CD4-positive, alpha-beta memory T cell (primary cell): ENCODE measurements at places on chromosomes 12 and 14.
A peak's percentile ranks its signal among the peaks of the same experiment; 100 is the strongest.

- DNase-seq = no peak
These were observed 52.4 kb downstream of the CCDC91 start for GRCh38 chr12:28242496-28243309.

GRCh38 chr12:132592282-132592970 is 18.0 kb downstream of the LRCOL1 start:
- DNase-seq = no peak

DNA sequence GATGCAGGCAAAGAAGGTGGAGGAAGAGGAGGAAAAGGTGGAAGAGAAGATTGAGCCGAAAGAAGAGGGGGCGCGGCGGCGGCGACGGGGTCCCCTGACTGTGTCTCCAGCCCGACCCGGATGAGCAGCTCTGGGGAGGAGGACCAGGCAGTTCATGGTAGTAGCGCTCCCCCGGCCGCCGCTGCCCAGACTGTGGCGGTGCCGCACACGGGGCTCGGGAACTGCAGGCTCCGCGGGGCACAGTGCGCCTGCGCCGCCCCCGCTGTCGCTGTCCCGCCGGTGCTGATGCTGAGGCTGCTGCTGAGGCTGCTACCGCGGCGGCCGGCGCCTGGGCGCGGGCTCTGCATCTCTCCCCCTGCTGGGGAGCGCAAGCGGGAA is at the start of gene KCNH5:
Gene KCNH5 (minus strand): TSS at position 225 of the 378 bp plus-strand sequence. CDS start 272 bp downstream, outside the sequence.
- no peak for DNase-seq

DNA sequence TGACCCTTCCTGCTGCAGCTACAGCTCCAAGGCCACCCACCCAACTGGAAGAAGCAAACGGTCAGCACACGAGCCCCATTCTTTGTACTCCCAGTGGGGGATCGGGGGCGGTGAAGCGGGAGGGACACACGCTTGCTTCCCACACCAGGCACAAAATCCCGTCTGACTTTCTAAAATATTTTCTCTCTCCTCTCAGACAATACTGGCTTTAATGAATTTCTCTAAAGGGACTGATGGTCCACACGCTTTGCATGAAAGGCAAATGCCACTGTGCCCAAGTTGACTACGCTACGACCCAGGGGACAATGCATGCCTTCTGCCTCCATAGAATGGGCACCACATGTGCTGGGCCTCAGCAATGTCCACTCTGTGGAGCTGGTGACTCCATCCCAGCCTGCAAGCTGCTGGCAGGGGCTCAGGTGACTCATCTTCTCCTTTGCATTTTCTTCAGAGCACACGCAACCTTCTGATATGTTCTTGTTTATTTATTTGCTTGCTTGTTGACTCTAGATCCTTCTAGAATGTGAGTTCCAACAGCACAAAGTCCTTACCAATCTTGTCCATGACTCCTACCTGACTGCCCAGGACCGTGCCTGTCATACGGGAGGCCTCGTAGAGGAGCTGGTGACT is 15.6 kb downstream of the SYNE3 start:
- no peak for DNase-seq

DNA sequence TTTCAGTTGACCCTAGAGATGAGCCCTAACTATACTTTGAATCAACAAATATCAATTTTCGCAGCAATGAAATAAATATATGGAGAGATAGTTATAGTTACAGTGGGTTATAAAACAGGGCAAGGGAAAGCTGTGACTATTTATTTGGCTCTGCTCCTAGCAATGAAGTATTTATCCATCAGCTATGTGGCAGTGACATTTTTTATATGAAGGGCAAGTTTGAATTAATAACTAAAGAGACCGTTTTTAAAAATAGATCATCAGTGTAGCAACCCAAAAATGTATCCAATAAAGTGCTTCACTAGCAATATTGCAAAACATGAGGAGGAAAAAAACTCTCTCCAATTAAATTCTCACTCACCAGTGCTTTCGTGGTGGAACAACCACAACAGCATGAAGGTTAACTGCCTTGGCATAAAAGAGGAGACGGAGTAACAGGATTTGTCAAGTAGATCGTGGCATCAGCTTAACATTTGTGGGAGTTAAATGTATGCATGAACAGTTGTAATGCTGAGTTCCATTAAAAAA is 58.1 kb upstream of the NUDT4 start:
- no peak for DNase-seq

GRCh38 chr12:14999695-15000365 is 27.0 kb downstream of the PDE6H start:
- DNase-seq = no peak

GRCh38 chr14:105086833-105087307 is 21.6 kb upstream of the GPR132 start:
- peak; percentile 84 for DNase-seq

GRCh38 chr14:104392396-104393198 is 187.0 kb upstream of the C14orf180 start:
- DNase-seq = no peak

DNA sequence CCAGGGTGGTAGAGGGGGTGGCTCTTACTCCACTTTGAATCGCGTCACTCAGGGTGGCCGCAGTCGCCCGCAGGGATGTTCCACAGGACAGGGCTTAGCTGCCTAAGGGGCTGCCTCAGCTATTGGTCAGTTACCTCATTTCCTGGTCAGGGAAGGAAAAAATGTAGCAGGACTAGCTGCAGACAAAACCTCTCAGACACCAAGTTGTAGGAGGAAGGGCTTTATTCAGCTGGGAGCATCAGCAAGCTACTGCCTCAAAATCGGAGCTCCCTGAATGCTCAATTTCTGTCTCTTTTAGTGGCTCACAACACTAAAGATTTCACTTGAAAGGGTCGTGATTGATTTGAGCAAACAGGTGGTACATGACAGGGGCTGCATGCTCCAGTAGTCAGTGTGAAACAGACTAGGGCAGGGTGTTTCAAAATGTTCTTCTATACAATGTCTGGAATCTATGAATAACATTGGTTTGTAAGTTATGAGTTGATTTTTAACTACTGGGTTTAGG is 6.4 kb upstream of the CLEC6A start:
- no peak for DNase-seq

- no peak for DNase-seq
These were observed 126.0 kb downstream of the ZFP36L1 start for GRCh38 chr14:68666899-68667298.

DNA sequence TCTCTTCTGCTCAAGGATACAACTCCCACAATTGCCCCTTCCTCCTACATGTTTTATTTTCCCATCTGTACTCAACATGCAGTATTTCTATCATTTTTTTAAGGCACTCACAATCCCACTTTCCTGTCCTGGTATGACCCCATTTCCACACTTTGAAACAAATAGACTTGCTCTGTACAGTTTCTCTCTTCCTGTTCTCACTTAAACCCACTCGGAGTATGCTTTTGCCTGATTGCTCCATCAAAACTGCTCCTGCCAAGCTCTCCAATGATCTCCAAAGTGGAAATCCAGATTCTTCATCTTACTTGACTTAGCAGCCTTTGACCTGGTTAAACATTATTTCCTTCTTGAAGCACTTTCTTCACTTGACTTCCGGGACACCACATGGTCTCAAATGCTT is 384.5 kb downstream of the SEC23A start:
- no peak for DNase-seq

DNA sequence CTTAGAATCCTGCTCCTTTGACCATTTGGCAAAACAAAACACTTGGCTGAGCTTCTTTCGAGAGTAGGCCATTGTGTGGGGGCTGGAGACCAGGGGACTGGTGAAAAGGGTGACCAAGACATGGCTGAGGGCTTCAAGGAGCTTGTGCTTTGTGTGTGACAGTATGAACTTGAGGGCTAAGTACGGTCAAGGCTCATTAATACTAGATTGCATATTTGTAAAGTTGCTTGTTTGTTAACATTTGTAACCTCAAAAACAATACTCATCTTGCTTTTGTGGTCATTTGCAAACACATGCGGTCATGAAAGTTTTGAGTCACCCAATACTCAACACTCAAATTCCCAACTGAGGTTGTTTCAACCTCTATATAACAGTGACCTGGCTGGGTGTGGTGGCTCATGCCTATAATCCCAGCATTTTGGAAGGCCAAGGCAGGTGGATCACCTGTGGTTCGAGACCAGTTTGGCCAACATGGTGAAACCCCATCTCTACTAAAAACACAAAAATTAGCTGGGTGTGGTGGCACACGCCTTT is 42.5 kb downstream of the ZFYVE26 start:
- no peak for DNase-seq

DNA sequence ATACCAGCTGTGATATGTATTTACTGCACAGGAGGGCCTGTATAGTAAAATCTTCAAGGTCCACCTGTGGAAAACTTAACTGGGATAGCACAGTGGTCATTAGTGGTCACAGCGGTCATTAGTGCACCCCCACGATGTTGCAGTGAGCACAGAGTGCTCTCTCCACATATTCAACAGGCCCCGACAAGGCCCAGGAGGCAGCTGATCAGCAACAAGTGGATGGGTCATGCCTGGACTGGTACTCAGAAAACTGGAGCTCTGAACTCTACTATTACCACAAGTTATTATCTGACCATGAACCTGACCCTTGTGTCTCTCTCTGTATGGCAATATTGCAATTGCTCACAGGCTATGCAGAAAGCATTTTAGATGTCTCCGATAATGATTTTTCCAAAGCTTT is 129.5 kb downstream of the SLC35F4 start:
- no peak for DNase-seq

- DNase-seq = no peak
These were observed 58.3 kb upstream of the ANP32D start for GRCh38 chr12:48414021-48414420.

DNA sequence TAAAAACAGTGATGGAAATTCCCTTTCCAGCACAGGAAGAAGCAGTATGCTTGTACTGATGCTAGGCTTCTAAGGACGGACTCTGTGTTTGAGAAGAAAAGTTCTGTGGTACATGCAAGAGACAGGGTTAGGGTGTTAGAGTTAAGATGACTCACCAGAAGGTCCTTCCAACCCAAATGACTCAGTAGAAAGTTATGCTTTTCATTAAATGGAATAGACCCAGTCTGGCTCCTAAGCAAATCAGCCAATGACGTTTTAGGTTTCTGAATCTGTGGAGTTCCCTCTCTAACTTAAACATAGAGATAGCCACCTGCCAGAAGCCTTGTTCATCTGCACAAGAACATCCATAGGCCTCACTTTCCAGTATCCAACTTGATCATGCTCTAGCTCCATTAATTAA is 5.7 kb downstream of the PTHLH start:
- DNase-seq = no peak

DNA sequence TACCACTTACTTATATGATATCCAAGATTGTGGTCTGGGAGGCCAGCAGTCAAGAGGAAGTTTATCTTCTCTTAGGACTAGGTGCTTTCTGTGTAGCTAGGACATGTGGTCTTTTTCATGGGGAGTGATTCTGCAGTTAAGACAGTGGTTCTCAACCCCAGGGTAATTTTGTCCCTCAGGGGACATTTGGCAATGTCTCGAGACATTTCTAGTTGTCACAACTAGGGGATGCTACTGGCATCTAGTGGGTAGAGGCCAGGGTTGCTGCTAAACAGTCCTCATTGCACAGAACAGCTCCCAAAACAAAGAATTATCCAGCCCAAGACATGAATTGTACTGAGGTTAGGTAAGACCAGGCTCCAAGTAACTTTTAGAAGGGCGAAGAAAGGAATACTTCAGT is 20.0 kb downstream of the AMDHD1 start:
- DNase-seq = no peak

- DNase-seq = no peak
These were observed 2.7 kb downstream of the CD4 start for GRCh38 chr12:6791931-6792520.

DNA sequence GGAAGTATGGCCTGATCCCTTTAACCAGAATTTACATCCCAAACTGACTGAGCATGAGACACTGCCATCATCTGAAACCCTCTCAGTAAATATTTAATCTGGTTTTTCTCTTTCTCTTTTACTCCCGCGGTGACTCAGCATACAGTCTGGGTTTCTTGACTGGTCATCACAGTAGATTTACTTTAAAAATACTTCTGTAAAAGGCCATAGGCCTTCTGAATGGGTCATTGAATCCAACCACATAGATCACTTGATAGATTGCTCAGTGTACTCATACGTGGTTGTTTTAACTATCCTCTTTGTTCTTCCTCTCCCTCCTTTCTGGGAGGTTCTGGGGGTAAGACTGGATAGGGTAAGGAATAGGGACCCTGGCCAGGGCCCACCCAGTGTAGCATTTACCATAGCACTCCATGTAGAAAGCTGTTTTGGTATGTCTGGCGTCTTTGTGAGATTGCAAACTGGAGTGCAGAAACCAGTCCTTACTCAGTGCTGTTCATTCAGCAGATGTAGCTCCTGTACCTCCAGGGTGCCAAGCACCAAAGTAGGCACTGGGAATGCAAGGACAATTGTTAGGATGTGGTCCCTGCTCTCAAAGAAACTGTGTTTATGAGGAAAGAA is 165.7 kb downstream of the SRGAP1 start:
- no peak for DNase-seq

- no peak for DNase-seq
These were observed 198.7 kb upstream of the RASSF8 start for GRCh38 chr12:25759752-25760151.

DNA sequence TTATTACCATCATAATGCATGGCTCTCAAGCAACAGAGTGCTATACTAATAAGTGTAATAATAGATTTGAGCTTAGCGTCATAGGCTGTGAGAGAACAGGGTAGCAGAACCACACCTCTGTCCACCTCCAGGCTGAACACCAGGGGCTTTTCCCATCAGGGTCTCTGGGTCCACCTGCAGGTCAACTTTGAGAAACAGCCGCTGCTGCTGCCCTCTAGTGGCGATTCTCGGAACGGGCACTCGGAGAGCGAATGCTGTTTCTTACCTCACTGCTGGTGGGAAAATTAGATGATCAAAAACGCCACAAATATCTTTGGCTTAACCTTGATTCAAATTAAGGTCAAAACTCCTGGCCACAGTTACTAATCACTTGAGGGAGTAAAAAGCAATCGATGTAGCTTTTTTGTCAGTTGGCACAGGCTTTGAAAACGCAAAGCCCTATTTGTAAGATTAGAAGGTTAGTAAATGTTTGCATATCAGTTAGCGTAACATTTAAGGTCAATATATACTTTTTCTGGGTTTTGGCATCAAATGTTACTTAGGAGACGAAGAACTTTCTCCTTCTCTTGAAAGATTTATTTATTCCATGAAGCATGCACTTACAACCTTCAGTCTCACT is 127.9 kb upstream of the TMEM132D start:
- DNase-seq = peak; percentile 29

GRCh38 chr12:5985471-5985870 is 40.4 kb upstream of the ANO2 start:
- no peak for DNase-seq

- no peak for DNase-seq
These were observed 248.6 kb downstream of the BCL11B start for GRCh38 chr14:99023371-99023770.

GRCh38 chr12:105451211-105451610 is 120.7 kb downstream of the C12orf75 start:
- no peak for DNase-seq
